Suppressor macrophage (primary cell): ENCODE measurements at places on chromosomes 13 and 19.

DNA sequence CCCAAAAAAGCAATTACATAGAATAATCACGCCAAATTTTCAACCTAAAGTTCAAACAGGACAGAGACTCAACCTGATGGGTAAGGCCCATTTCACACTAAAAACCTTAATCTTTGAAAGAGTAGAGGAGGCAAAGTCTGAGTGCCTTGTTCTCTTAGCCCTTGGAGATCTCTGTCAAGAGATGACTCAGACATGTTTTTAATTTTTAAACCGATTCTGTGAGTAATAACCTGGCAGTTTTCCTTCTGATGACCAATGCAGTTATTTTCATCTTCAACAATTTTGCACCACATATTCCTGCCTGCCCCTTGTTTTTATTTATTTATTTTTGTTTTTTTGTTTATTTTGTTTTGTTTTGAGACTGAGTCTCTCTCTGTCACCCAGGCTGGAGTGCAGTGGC, 11.5 kb upstream of the TNFSF9 start:
- DNase-seq = no peak

DNA sequence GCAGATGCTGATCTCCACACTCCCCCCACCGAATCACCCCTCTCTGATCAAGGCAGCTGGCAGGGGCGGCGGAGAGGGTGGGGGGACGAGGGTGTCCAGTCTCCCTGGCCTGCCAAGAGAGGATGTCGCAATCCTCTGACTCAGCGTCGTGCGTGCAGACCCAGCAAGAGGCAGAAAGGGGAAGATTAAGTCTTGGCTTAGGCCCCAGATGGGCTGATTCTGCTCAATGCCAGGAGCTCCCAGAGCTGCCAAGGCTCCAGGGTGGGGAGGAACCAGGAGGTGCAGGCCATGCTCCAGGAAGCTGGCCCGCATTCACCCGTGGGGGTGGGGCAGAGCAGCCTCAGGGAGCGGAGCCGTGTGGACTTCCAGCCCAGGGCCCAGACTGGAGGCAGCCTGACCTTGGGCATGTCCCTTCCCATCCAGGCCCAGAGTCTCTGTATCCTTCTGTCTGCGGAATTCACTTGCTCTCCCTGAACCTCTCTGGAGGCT, 6.6 kb upstream of the BCL3 start:
- DNase-seq = peak; percentile 100

GRCh38 chr19:38879400-38879751, 1.3 kb upstream of the RINL start:
- DNase-seq = no peak

DNA sequence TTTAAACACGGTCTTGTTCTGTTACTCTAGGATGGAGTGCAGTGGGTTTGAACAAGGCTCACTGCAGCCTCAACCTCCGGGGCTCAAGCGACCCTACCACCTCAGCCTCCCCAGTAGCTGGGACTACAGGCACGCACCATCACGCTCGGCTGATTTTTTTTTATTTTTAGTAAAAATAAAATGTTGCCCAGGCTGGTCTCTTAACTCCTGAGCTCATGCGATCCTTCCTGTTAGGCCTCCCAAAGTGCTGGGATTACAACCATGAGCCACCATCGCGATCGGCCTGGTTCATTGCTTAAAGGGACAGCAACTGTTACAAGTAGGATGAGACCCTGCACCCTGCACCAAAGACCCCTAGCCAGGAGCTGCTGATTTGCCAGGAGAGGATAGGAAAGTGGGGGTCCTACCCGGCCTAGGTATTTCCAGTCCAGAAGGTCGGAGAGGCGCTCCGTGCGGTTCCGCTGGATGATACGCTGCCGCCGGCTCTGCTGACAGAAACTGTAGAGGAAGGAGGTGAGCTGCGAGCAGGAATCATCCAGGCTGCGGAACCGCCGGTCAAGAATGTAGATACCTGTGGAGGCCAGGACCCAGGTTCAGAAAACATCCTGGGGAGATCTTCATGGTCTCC, 5.1 kb downstream of the FTL start:
- DNase-seq = no peak

DNA sequence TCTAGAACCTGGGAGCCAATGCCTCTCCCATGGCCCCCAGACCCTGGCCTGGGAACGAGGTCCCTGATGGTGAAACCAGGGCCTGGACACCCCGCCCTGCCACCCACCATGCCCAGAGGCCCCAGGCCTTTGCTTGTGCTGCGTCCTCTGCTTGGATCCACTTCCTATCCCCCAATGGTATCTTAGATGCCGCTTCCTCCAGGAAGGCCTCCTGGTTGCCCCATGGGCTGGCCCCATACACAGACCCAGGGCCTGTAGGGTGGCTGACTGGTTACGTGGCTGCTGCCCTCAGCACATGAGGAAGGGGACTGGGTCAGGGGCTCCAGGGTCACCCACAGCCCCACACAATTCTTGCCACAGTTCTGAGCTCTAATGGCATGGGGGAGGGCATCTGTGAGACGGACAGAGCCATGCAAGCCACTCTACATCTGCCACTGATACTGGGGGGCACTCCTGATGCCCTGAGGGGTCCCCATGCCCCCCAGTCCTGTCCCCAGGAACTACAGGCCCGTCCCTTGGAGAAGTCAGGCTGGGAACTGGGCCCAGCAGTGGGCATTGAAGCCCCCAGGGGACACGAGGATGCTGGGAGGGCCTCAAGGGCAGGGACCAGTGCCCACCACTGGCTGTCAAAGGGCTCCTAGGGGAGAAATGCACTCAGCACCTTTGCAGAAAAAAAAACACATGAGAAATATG, 5.0 kb downstream of the RPL36 start:
- DNase-seq = no peak

DNA sequence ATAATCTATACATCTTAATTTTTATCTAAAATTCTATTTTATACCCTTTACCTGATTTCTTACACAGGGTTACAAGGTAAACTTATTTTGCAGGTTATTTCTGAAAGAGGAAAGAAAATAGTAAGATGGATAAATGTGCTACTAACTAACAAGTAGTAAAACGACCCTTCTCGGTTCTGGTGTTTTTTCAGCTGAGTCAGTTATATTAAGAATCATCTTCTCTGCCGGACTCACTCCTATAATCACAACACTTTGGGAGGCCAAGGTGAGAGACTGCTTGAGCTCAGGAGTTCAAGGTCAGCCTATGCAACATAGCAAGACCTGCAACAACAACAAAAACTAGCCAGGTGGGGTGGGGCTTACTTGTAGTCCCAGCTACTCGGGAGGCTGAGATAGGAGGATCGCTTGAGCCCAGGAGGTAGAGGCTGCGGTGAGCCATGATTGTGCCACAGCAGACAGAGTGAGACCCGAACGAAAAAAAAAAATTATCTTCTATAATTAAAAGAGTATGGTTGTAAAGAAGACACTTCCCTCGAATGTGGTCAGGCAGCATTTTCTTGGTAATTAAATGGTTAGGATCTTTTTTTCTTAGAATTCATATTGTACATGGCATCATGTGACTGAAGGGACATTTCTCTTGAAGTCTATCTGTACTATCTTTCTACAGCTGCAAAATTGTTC, 27.9 kb upstream of the RCBTB2 start:
- no peak for DNase-seq

- DNase-seq = no peak
Observed at GRCh38 chr19:35267353-35267817, 1.4 kb upstream of the USF2 start.

- peak; percentile 22 for DNase-seq
Observed at GRCh38 chr19:6058518-6059201, 51.6 kb downstream of the RFX2 start.

DNA sequence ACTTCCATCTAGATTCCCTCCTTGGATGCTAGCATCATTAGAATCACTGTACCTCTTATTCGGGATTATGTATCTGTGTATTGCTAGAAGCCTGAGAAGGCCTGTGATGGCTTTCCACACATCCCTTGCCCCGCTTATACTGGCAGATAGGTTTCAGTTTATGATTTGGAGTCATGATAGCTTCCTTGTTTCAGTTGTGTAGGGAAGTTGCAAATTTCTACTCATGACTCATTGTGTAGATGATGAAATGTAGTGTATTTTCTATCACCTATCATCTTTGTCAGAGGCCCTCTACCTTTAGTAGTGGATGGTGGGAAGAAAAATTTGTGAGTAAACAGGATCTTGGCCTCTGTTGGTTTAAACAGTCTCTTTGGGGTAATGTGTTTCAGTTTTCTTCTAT, 165.2 kb downstream of the GGACT start:
- peak; percentile 75 for DNase-seq

GRCh38 chr19:8338835-8339234, 4.2 kb downstream of the KANK3 start:
- DNase-seq = no peak

DNA sequence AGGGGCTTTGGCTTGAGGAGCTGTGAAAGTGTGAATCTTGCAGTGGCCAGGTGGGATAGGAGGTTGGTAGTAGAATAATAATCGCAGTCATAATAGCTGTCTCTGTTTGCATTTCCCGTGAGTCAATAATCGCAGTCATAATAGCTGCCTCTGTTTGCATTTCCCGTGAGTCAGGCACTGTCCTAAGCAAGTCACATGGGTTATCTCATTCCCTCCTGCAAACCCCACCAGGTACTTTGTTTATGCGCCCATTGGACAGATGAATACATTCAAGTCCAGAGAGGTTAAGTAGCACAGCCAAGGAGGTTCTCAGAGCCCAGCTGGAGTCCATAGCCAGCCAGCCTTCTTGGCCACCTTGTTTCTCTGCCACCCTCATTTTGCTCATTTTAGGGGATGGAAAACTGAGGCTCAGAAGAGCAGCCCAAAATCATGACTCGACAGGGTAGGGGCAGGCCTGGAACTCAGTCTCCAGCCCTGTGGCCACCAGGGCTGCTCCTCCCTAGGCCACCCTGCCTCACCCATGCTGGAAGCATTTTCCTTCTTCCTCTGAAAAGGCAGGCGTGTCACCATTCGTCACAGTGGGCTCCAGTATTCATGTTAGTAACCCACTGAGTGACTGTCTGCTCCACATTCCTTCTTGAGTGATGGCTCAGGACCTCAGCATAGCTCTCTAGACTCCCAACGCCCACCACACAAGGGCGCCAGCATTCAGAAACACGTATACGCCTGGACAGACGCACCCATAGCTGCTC, 206.2 kb downstream of the URI1 start:
- DNase-seq = no peak

- no peak for DNase-seq
Observed at GRCh38 chr19:1063909-1064660, 2.9 kb upstream of the ARHGAP45 start.

GRCh38 chr13:80309926-80310325, 31.0 kb downstream of the SPRY2 start:
- DNase-seq = no peak
